ENCODE measurements at places on chromosomes 3 and 15.
A peak's percentile ranks its signal among the peaks of the same experiment; 100 is the strongest.

- DNase-seq, result no peak
Measured at GRCh38 chr3:58639001-58639400, 27.6 kb downstream of the FAM3D start.

GRCh38 chr3:123295171-123295900 is 93.6 kb downstream of the SEC22A start:
- DNase-seq, result no peak

DNA sequence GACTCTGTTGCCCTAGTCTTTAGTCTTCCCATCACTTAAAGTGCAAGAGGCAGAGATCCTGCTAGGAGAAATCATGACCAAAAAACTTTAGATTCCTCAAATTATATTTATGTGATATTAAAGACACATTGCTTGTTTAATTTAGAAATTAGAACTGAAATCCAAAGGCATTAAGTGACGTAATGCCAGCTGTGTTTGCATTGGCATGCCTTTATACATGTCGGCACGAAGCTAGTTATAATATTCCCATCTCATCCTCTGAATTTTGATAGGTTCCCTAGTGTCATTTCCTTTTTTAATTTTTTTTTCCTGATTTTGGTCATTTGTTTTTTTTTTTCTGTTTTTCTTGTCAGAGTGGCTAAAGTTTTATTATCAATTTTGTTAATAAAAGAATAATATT is 203.5 kb upstream of the ZBTB20 start:
- no peak for DNase-seq

DNA sequence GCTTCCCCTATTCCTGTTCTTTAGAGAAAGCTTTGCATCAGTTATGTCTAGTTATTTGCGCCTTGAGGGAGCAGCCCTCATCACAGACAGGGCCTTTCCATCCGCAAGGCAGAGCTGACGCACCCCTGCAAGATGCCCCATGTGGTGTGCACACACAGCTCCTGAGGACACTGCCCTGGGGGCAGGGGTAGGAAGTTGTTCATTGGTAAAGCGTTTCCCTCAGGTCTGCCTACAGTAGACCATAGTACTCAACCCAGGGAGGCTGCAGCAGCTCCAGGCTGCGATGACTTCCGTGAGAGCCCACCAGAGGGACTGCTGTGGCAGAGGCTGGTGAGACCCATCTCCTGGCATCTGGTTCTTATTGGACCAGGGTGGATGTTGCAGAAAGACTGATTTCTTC is 55.1 kb upstream of the PLXNA1 start:
- DNase-seq, result no peak

DNA sequence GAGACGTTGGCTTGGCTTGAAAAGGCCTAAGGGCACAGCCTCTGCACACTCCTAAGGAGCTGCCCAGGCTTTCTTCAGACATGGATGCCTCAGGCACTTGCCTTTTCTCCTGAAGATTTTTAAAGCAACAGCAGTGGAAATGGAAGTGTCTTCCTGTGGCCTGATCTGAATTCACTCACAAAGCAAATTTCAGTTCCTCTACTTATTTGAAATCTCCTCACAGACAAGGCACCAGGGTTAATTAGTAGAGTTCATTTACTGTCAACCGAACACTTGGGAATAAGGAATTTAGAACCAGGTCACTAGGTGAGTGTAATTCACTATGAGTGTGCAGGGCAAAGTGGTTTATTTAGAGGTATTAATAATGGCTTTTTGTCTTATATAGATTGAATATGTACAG is 27.2 kb upstream of the DAZL start:
- DNase-seq, result no peak

GRCh38 chr15:81666839-81667238 is 292.8 kb upstream of the TMC3 start:
- DNase-seq, result no peak

- DNase-seq, result no peak
Measured at GRCh38 chr3:143535994-143536784, 312.1 kb downstream of the SLC9A9 start.

GRCh38 chr15:62855085-62855476 is 187.5 kb upstream of the TPM1 start:
- DNase-seq, result no peak

DNA sequence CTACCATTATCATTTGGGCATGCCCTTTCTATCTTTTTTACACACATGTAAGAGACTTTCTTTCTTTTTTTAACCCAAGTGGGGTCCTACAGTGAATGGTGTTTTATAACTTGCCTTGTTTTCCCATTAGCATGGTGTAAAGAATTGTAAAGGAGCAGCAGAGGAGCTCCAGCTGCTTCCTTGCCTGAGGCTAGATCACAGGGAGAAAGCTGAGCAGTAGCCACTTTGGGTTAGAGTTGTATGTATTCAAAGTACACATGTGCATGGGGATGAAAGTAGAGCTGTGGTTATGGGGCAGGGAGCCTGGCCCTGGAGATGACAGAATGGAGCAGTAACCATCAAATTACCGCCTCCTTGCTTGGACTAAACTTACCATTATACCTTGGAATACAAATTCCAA is 231.1 kb upstream of the PDZRN3 start:
- DNase-seq, result no peak

- no peak for DNase-seq
Measured at GRCh38 chr3:126927401-126927750, 55.5 kb upstream of the PLXNA1 start.

DNA sequence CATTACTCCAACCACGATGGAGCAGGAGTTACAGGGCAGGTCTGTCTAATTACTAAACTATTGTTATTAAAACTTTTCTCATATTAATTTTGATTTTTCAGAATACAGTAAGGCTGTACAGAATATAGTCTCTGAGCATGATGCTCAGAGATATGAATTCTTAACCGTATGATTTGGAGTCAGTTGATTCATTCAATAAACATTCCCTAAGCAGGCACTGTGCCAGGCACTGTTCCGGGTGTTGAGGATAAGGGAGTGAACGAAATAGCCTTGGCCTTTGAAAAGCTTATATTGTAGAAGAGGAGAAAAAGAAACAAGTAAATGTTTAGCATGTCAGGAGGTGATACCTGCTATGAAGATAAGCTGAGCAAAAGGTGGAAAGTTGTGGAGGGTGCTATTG is 187.3 kb downstream of the KCNAB1 start:
- DNase-seq, result no peak

DNA sequence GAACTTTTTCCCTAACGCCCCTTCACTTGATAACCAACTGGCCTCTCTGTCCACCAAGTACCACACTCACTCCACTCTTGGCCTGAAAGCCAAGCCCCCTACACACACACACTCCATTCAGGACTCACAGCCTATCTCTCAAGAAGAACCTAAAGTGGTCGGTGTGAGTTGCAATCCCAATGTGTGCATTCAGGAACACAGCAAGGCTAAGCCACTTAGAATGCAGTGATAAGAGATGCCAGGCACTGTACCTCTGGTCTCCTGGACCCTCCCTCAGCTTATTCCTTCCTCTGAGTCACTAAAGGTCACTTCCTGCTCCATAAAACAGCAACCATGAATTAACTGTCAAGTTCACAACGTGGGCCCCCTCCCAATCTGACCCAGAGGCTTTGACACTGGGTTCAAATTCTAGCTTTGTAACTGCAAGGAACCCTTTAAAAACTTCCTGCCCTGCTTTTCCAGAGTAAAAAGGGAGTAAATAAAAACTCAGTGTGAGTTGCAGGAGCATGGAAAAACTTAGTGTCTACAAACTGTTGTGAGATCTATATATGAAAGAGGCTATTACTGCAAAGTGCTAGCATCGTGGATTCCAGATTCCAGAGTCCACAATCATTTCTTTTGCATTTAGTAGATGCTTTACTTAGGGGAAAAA is 17.6 kb upstream of the KCNMB3 start:
- DNase-seq, result no peak

GRCh38 chr3:190968616-190969015 is 106.1 kb upstream of the GMNC start:
- DNase-seq, result no peak

DNA sequence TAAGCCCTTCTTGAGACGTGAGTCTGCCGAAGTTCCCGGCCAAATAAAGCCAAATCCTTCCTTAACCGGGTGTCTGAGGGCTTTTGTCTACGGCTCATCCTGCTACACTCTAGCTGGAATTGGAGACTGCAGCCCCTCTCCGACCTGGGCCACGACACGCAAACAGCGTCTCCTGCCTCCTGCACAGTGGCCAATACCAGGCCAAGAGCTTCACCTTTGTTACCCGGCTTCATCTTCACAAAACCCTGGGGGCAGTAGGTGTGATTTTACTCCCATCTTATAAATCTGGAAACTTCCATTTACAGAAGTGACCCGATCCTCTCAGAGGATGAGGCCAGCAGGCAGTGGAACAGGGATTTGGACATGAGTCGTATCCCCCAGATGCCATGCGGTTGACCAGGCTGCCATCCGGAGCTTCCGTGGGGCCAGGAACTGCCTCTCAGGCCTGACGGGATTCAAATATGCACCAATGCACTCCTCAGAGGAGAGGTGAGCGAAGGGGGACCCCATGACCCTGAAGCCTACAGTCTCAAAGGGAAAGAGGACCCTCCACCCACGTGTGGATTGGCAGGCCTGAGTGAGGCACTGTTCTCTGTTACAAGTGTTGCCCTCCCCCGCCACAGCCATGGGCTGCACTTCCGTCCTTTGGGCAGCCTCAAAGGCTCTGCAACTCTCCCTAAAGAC is 53.2 kb upstream of the KLF13 start:
- no peak for DNase-seq

DNA sequence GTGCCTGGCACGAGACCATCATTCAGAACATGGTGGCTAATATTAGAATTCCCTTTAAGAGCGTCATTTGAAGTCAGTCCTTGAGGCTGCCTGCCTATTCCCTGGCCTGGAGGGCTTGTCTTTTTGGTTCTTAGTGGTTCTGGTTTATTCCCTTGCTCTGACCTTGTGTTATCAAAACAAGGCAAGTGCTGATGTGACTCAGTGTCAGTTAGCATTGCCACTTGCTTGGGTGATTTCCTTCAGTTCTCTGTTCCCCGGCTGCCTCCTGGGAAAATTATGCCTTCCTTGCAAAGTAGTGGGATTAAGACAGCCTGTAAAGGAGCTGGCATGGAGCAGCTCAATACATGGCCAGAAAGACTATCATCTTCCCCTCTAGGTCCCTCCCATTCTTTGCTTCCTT is 64.6 kb downstream of the EDEM1 start:
- no peak for DNase-seq

DNA sequence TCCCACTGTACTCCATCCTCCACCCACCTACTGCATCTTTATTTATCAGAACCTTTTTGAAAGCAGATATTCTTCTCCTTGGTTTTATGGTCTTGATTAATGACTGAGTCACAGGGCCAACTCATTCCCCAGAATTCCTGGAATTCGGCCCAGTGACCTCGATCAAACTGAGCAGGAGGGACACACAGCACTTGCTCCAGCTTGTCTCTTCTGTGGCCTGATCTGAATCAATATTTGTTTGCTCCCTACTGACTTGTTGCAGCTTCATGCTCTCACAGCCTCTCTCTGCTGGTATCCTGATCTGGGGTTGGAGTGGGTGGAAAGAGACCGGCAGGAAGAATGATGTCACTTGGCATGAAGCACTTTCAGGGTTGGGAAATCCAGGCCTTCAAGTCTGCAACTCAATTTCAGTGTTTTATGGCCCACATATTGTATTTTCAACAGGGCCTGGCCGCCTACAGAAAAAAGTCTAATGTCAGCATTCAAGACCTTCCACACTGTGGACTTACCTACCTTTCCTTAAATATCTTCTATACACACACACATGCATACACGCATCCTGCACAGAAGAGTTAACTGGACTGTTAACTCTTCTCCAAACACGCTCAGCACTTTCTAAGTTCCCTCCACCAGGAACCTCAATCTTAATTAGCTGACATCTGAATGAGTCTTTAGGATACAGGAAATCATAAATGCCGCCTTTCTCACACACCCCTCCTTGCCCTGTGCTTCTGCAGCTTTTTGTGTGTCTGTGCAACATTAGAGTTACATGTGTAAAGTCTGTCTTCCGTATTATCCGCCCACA is 4.6 kb downstream of the ANXA2 start:
- peak; percentile 25 for DNase-seq

DNA sequence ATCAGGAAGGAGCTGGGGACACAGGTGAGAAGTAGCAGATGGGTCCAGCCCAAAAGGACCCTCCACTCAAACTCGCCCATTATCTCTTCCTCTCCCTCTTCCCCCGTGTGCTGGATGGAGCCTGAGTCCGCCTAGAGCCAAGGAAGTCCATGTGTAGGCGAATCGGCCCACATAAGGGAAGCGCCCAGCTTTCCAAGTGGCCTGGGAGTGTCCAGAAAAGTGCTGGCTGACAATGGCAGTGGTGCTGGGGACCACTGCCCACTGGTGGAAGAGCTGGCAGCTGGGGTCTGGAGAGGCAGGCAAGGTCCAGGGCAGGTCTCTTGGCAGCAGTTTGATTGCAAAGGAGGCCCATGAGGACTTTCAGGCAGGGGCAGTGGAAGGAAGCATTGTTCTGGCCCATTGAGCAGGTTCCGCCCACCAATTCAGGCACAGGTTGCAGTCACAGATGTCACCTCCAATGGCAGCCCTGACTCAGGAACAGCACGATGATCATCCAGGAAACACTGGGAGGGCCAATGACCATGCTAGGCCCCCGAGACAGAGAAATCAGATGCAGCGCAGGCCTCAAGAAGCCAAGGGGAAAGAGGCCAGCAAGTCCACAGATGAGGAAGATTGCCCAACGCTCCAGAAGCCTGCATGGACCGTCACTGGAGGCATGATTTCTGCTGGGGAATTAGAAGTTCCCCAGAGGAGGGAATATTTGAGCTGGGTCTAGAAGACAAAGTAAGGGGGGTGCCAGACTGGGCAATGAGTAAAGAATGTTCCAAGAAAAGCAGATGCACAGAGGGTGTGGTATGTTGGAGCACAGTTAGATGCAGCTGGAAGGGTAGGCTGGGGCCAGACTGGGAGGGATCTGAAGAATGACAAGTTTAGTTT is 3.0 kb downstream of the MFGE8 start:
- DNase-seq, result no peak

- DNase-seq, result no peak
Measured at GRCh38 chr15:68379759-68380290, 52.1 kb downstream of the ITGA11 start.

- DNase-seq, result no peak
Measured at GRCh38 chr3:140399871-140400270, 278.0 kb upstream of the TRIM42 start.

- no peak for DNase-seq
Measured at GRCh38 chr3:38109580-38110313, 27.2 kb downstream of the ACAA1 start.

DNA sequence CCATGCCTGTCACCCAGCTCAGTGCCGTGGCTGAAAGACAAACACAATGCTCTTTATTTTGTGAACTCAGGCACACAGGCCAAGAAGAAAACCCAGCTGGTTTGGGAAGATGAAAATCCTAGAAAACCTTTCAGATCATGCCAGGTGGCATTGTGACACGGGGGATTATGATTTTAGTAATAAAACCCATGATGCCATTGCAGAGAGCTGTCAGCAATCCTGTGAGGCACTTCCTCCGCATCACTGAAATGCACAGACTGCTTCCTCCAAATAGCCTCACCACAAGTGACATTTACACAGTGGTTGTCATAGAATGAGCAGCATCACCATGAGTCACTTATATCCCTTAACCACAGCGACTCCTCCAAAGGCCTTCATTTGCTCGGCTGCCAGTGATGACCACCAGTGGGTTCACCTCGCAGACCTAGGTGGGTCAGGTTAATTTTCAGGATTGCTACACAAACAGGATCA is 22.7 kb downstream of the ABHD6 start:
- DNase-seq, result no peak

Measured in NCI-H1092 (cell line).